CD4-positive, alpha-beta T cell treated with Interleukin-12 subunit alpha and Interleukin-12 subunit beta, for 1 hour (primary cell): ENCODE measurements at places on chromosomes 7 and 10.

DNA sequence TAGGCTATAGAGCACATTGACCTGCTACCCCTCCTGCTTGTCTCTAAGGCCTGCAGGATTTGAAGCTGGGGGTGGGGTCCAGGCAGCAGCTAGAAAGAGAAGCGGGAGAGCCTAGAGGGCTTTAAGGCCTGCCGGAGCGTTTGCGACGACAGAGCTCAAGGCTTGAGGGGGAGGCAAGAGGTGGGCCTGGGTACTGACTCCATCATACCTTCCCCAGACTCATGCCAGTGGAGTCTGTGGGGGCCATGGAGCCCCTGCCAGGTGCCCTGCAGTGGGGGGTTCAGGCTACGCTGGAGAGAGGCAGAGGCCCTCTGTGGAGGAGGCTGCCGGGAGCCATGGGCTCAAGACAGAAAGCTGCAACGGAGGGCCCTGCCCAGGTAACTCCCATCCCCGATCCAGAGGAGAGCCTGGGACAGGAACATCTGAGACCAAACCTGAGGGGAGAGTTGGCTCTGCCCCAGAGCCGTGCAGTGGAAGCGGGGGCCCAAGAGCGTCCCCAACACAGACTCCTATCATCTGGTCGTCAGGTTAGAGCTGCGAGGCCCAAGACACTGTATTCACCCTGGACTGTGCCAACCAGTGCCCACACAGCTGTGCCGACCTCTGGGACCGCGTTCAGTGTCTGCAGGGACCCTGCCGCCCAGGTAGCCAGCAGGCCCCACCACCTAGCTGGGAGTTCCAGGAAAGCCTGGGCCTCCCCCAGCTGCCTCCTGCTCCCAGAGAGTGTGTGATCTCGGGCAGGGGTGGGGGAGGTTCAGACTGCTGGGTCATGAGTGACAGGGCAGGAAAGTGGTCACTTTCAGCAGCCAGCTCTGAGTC is 13.2 kb upstream of the ZNF862 start:
- no peak for DNase-seq

DNA sequence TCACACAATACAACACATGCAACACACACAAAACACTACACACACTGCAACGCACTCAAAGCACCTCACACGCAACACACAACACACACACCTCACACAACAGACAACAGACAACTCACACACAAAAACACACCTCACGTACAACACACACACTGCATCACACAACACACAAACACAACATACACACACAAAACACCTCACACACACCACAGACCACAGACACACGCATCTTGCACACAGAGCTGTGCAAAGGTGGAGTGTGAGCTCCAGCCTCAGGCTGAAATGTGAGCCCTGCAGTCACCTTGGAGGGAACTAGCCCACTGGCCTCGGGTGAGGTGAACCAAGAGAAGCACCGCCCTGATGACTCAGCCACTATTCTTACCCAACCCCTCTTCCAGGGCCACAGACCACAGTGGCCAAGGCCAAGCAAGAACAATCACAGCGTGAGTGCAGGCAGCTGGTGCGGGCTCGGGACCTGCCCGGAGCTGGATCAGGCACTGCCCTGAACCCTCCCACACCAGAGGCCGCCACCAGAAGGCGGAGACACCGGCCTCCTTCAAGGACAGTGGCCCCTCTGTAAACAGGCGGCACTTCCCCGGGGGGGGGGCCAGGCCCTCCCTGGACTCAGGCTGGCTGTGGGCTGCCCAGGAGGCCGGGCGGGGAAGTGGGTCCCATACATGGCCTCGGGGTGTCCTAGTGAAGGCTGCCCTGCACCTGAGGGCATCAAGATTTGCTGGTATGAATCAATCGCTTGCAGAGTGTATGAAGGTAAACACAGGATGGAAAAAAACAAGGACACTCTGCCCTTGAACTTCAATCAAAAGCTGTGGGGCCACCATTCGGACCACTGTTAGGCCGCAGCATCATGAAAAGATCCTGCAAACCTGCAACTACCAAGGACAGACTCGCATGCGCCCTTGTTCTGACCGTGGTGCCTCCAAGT is 106.7 kb downstream of the TNS3 start:
- peak; percentile 20 for DNase-seq

- DNase-seq, result no peak
These were observed 33.8 kb upstream of the PSMG3 start for GRCh38 chr7:1603346-1604225.

DNA sequence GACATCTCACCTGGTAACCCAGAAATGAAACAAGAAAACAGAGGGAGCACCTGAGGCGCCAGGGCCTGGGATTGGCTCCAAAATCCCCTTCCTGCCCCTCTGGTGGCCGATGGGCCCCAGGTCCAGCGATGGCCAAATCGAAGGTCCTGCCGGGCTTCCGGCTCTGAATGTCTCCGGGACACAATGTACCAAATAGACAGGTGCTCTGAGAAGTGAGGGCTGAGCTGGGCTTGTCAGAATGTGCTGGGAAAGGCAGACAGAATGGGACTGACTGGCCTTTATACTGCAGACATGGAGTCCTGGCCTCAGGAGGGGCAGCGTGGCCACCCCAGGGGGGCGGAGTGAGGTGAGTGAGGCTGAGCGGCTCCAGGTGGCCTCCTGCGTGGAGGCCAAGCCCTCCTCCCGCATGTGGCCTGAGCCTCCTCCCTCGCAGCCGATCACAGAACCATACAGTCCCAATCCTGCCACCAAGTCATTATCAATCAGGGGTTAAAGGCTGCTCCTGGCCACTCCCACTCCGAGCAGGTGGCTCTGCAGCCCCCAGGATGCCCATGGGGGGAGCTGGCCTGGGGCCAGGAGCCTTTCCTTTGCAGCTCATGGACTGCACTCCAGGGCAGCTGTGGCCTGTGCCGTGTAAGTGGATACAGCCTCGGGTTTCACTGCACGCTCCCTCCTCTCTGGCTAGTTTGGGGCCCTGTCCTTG is 185.5 kb downstream of the ADARB2 start:
- DNase-seq, result no peak

- no peak for DNase-seq
These were observed 156.7 kb upstream of the TCF7L2 start for GRCh38 chr10:112793202-112793921.

- DNase-seq, result no peak
These were observed 12.8 kb downstream of the ZNF467 start for GRCh38 chr7:149760538-149760937.

- DNase-seq, result no peak
These were observed 221.0 kb downstream of the DYNC1I1 start for GRCh38 chr7:95993380-95993779.

GRCh38 chr10:132970641-132971438 is 28.5 kb upstream of the CFAP46 start:
- no peak for DNase-seq

- no peak for DNase-seq
These were observed 280.1 kb upstream of the MBL2 start for GRCh38 chr10:53052521-53053164.

DNA sequence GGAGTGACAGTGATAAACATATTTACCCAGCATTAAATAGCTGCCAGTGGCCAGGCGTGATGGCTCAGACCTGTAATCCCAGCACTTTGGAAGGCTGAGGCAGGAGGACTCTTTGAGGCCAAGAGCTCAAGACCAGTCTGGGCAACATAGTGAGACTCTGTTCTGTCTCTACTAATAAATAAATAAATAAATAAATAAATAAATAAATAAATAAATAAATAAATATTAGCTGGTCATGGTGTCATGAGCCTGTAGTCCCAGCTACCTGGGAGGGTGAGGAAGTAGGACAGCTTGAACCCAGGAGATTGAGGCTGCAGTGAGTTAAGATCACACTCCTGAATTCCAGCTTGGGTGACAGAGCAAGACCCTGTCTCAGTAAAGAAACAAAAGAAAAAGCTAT is 384.0 kb upstream of the ADARB2 start:
- DNase-seq, result no peak

- DNase-seq, result no peak
These were observed 97.7 kb downstream of the PARD3 start for GRCh38 chr10:34717429-34717828.

GRCh38 chr10:116073510-116073909 is 199.5 kb downstream of the GFRA1 start:
- no peak for DNase-seq

GRCh38 chr7:93043385-93043985 is 74.3 kb downstream of the SAMD9 start:
- no peak for DNase-seq

- DNase-seq, result no peak
These were observed 132.5 kb upstream of the PTER start for GRCh38 chr10:16304311-16304710.

DNA sequence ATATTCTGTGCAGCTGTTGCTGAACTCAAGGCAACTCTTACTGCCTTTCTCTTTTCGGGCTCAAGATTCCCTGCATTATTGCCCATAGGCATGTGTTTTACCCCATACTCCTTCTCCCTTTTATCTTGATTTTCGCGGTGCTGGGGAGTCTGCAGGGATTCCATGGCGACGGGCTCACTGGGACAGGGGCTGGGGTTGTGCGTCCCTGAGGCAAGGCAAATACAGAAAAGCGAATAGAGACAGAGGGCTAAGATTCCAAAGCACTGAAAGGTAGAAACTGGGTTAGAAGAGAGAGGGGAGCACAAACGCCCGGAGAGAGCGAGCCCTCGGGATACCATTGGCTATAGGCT is 519 bp upstream of the RPP38 start:
- no peak for DNase-seq

GRCh38 chr7:133330085-133330484 is 77.2 kb downstream of the EXOC4 start:
- no peak for DNase-seq

DNA sequence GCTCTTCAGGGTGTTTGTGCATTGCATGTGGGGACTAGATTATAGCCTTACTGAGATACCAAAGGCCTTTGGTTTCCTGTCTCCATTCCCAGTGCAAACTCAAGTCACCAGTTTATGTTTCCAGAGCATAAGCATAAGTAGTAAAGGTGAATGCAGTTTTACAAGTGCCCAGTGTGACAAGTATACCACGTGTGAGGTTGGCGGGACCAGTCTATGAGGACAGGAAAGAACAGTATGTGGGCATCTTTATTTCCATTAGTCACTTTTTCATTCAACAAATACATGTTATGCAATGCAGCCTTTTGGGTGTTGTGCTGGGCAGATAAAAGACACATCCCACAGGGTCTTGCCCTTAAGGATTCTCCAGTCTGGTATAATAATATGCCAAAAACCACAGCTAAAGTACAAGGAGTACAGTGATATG is 146.5 kb downstream of the ARID5B start:
- DNase-seq, result peak; percentile 50

DNA sequence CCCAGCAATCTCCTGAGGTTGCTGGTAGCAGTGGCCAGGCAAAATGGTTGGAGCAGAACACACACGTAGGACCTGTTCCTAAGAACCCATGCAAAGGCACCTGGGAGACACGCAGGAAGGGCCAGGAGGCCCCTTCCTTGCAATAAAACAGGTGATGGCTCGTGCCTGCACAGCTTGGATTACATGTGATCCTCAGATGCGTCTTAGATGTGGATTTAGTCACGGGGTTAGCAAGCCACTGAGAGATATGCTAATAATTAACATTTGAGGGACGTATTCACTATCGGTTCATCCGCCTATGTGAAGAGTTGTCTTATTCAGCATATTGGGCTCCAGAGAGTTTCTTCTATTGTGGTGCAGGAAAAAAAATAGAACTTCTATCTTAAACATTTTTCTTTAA is 4.6 kb upstream of the RHEB start:
- no peak for DNase-seq

GRCh38 chr10:60170250-60170649 is 219.4 kb downstream of the ANK3 start:
- no peak for DNase-seq

DNA sequence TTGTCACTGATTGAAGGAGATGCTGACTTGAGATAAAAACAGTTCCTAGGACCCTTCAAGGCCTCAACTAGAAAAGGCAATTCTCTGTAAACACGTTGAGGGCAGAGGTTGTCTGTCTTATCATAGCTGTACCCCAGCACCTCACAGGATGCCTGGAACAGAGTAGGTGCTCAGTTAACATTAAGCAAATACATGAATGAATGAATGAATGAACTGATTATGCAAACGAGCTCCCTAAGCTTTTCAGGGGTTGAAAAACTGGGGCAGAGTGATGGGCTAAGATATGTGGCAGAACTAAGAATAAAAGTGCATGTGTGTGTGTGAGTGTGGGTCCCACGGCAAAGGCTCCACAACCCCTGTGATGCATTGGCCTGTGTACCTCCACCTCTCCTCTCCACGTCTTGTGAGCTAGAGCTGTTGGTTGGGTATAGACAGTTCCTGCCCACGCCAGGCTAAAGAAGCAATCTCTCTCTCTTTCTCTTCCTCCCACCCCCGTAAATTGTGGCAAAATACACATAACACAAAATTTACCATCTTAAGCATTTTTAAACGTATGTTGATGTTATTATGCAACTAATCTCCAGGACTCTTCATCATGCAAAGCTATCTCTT is 20.9 kb upstream of the SMC3 start:
- no peak for DNase-seq

GRCh38 chr10:103427866-103428265 is 24.3 kb downstream of the CALHM2 start:
- no peak for DNase-seq

DNA sequence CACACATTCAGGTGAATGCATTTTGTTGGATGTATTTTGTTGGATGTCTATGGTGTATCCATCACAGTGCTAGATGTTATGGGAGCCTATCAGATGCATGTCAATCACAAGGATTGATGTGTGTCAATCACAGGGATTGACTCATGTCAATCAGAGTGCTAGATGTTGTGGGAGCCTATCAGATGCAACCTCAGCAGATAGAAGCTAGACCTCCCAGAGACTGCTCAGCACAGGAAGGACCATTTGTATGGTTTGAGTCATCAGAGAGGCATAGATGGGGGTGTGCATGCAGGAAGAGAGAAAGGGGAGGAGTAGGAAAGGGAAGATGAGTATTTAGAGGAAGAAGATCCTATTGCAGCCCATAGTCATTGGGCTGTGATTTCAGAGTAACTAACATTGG is 48.3 kb upstream of the PITRM1 start:
- no peak for DNase-seq

GRCh38 chr7:3942816-3943745 is 642.0 kb downstream of the SDK1 start:
- DNase-seq, result no peak

DNA sequence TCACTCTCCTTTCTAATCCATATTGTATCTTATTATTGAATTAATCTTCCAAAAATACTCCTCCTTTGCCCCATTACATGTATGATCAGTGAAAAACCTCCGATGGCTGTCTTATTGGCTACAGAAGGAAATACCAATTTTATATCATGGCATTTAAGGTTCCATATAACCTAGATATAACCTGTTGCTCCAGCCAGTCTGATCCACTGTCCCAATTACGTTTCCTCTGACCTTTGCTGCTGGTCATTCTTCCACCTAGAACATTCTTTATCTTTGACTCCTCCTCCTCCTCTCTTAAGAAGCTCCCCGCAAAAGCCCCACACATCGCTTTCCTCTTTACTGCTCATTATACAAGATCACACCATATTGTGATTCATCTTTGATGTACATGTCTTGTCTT is 161.5 kb downstream of the RNLS start:
- no peak for DNase-seq

GRCh38 chr10:73932620-73933112 is 21.7 kb downstream of the PLAU start:
- DNase-seq, result no peak
